A549 treated with Hydrocortisone at 1 μM for 4 hours (cell line): ENCODE measurements at places on chromosomes 16 and 17. TPM values are rescaled to one million over a fixed set of nuclear protein-coding genes. Genes with fewer than 3 reads are reported as not detected.

The KRT31 gene
- total RNA-seq = not detected in 5 replicates

The TSPOAP1 gene
- not detected in 5 replicates for total RNA-seq

The TPSAB1 gene
- total RNA-seq = 0.28 TPM in 1 of 5 replicates, not detected in the others

The SPNS3 gene
- 0.20 TPM in 1 of 5 replicates, not detected in the others for total RNA-seq

The MEIOC gene
- total RNA-seq = 1.2 to 2.8 TPM (median 2.4 TPM) in 5 replicates

The ZFP3 gene
- 0.94 to 1.3 TPM (median 1.1 TPM) in 5 replicates for total RNA-seq

The HCRT gene
- 0.21 to 0.50 TPM in 2 of 5 replicates, not detected in the others for total RNA-seq

The OTOP2 gene
- 0.06 to 0.12 TPM (median 0.08 TPM) in 5 replicates for total RNA-seq

The TEKT1 gene
- 0.03 to 0.27 TPM (median 0.16 TPM) in 5 replicates for total RNA-seq

The KCNH6 gene
- not detected in 5 replicates for total RNA-seq

The KREMEN2 gene
- total RNA-seq = 1.4 to 2.5 TPM (median 1.9 TPM) in 5 replicates

The RNU2-1 gene
- total RNA-seq = not detected in 5 replicates

The SLC12A3 gene
- 0.10 TPM in 1 of 5 replicates, not detected in the others for total RNA-seq

The ERCC4 gene
- total RNA-seq = 5.2 to 8.5 TPM (median 7.6 TPM) in 5 replicates

The TP53TG3 gene
- 0.22 to 1.2 TPM (median 0.59 TPM) in 5 replicates for total RNA-seq

The RHBDL3 gene
- total RNA-seq = 3.7 to 5.0 TPM (median 4.2 TPM) in 5 replicates

The SERPINF2 gene
- total RNA-seq = 2.9 to 3.8 TPM (median 3.2 TPM) in 5 replicates

The RRAD gene
- 39.6 to 64.4 TPM (median 54.9 TPM) in 5 replicates for total RNA-seq

The ZNF778 gene
- total RNA-seq = 8.3 to 11.7 TPM (median 10.5 TPM) in 5 replicates

The QPRT gene
- total RNA-seq = 0.53 to 0.90 TPM (median 0.87 TPM) in 5 replicates

The KRT28 gene
- not detected in 5 replicates for total RNA-seq

The KRT17 gene
- 0.54 to 1.9 TPM (median 0.78 TPM) in 5 replicates for total RNA-seq

The GGT6 gene
- total RNA-seq = not detected in 5 replicates

The CLDN7 gene
- total RNA-seq = 2.2 to 3.7 TPM (median 2.6 TPM) in 5 replicates

The ASIC2 gene
- total RNA-seq = 1.5 to 2.0 TPM (median 1.7 TPM) in 5 replicates

The TBX21 gene
- 0.13 to 0.23 TPM (median 0.16 TPM) in 5 replicates for total RNA-seq

The ASGR2 gene
- 0.12 to 0.16 TPM in 2 of 5 replicates, not detected in the others for total RNA-seq

The FBF1 gene
- 5.8 to 8.8 TPM (median 7.4 TPM) in 5 replicates for total RNA-seq

The RNF222 gene
- total RNA-seq = not detected in 5 replicates

The FBXO39 gene
- not detected in 5 replicates for total RNA-seq
